Stimulated activated CD8-positive, alpha-beta memory T cell treated with anti-CD3 and anti-CD28 coated beads, Interleukin-4, amount 100 ng/mL, for 4 hours (primary cell): ENCODE measurements at places on chromosomes 7 and 10.

DNA sequence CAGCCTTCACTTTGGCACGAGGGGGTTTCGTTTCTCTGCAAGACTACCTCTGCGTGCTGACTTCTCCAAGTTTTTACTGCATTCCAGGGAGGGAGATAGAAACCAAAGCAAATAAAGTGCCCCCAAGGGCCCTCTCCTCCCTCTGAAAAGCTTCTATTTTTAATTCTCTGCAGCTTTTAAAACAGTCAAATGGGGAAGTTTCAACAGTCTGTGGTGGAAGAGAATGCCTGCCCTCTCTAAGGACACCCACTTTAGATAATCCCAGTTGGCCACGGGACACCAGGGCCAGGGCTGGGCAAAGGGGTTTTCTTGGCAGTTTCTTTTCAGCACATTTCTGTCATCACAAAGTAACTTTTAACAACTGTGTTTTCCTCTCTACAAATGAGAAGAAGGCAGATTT lies 386.7 kb upstream of the NPVF start:
- no peak for DNase-seq

- DNase-seq, result no peak
Measured at GRCh38 chr10:108180878-108181277, 1016.4 kb upstream of the SORCS1 start.

GRCh38 chr7:80210400-80210799 lies 75.8 kb downstream of the GNAI1 start:
- no peak for DNase-seq

GRCh38 chr7:48101968-48102367 lies 12.9 kb downstream of the UPP1 start:
- no peak for DNase-seq

GRCh38 chr7:74452748-74453321 lies 871 bp upstream of the GTF2IRD1 start:
- DNase-seq, result no peak

- no peak for DNase-seq
Measured at GRCh38 chr10:116670706-116671105, 50.0 kb downstream of the PNLIPRP2 start.

DNA sequence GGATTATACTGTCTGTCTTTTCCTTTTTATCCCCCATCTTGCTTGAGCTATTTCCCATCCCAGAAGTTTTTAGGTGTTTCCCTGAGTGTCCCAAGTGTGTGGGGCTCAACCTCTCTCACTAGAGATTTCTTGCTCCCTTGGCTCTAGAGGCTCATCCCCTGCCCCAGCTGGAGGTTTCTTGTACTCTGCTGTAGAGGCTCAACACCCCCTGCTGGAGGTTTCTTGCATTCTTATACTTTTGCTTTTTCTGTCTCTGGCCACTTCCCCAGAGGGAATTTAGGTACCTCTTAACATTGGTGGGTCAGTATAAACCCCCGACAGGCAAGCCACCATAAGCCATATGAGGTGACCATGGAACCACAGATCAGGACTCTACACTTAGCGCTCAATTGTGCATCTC lies 114.2 kb upstream of the FAM3C start:
- DNase-seq, result no peak

- DNase-seq, result no peak
Measured at GRCh38 chr10:85048644-85049043, 720.3 kb downstream of the CCSER2 start.

- no peak for DNase-seq
Measured at GRCh38 chr10:71632200-71632820, 87.3 kb downstream of the C10orf105 start.

DNA sequence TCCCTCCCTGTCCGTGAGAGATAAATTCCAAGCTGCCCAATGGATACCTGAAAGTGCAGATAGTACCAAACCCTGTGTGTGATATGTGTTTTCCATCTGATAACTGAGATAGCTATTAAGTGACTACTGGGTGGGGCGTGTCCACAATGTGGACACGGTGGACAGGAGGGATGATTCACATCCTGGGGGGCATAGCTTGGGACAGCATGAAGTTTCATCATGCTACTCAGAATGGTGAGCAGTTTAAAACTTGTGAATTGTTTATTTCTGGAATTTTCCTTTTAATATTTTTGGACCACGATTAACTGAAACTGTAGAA lies 158.6 kb downstream of the CREB5 start:
- DNase-seq, result no peak

- no peak for DNase-seq
Measured at GRCh38 chr10:49207936-49208487, 19.8 kb upstream of the TMEM273 start.

DNA sequence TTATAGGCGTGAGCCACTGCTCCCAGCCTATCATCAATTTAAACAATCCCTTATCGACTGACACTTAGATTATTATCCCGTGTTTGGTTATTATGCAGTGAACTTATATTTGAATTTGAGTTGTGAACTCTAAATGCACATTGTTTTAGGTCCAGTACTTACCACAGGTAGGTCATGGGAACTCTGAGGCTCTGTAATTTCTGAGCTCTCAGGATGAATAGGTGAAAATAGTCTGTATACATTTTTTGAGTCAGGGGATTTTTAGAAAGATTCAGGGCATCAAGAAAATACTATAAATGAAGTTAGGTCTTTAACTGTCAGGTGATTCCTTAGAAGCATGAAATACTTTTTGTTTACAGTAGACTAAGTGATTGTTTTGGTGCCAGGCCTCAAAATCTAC lies 8.8 kb downstream of the CCDC136 start:
- DNase-seq, result no peak

GRCh38 chr7:141158561-141158960 lies 84.7 kb downstream of the TMEM178B start:
- DNase-seq, result no peak

DNA sequence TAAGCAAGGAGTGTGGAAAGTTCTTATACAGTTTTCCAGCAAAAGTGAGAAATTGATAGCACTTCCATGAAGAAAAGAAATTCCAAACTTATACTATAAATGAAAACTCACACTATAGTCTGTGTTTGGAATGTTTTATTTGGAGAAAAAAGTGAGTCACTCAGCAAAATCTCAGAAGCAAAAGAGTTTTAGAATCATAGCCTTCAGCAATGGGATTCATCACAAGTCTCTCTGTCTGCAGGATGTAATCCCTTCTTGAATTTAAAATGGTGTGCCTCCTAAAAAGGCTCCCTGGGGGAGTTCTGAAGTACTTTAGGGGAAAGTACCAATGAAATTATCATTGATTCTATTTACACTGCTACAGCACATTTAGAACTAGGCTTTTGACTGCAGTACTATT lies 756.4 kb downstream of the XPNPEP1 start:
- no peak for DNase-seq

- DNase-seq, result no peak
Measured at GRCh38 chr10:28906934-28907333, 229.6 kb downstream of the BAMBI start.

- no peak for DNase-seq
Measured at GRCh38 chr10:84539216-84539615, 210.8 kb downstream of the CCSER2 start.

GRCh38 chr7:151754688-151755130 lies 122.2 kb downstream of the PRKAG2 start:
- DNase-seq, result no peak

DNA sequence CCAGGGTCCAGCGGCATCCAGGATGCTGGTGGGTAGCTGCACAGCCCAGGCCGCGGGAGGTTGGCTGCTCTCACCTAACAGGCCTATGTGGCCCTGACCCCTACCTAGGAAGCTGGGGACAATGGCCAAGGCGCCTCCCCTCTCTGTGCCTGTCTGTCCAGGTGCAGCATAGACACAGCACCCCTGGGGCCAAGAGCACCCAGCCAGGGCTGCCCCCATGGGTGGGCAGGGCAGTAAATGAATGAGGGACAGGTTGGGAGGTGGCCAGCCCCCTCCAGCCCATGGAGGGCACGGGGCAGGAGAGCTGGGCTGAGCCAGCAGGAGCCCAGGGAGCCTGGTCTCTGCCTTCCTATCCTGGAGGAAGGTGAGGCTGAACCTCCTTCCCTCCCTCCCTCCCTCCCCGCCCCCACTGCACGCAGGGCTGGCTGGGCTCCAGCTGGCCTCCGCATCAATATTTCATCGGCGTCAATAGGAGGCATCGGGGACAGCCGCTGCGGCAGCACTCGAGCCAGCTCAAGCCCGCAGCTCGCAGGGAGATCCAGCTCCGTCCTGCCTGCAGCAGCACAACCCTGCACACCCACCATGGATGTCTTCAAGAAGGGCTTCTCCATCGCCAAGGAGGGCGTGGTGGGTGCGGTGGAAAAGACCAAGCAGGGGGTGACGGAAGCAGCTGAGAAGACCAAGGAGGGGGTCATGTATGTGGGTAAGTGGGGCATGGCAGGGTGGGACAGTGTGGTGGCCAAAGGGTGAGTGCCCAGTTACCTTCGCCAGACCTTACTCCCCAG lies at the start of gene SNCG:
Gene SNCG, plus strand, starts transcription at position 484 of the 785 bp plus-strand sequence. Its CDS starts 99 bp downstream, at position 583.
- DNase-seq, result no peak

DNA sequence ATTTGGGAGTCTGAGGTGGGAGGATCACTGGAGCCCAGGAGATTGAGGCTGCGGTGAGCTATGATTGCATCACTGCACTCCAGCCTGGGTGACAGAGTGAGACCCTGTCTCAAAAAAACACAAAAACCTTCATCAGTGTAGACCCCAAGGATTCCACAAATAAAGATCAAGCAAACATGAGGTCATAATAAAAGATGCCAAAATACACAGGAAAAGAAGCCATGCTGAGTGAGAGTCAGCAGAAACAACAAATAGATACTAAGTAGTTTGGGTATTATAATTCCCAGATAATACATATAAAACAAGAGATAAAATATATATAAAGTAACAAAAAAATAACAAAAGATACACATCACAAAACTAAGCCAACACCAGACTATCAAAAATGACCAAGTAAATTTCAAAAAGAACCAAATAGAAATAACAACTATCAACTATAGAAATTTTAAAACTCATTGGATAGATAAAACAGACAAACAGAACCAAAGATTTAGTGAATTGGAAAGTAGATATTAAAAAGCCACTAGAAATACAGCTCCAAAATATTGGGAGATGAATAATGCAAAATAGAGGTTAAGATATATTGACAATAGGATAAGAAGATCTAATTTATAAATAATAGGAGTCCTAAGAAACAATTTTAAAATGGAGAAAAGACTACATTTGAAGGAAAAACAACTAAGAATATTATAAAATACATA lies 48.9 kb upstream of the FHIP2A start:
- DNase-seq, result no peak
